ENCODE measurements at places on chromosomes 16 and 17.

DNA sequence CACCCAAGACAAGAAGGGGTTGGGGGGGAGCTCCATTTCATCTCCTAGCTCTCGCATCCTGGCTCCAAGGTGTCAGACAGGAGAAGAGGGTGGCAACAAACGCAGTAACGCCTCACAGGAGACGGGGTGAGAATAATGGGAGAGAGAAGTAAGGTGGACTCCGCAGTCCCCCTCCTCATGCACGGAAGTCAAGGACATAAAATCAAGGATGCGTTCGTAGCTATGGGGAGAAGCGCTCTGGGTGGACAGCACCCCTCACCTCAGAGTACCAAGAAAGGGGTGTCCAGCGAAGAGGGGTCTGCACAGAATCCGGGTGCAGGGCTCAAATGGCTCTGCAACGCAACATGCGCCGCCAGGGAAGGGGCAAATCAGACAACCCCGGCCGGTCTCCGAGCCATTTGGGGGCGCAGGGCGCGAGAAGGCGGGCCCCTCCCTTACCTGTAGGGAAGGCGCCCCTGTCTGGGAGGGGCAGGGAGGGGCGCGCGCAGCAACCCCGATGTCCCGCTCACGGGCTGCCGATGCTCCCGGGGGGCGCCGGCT is 555 bp downstream of the HDAC5 start:
- peaks cover 30% of the 10 kb centered on the region for H3K4me1 ChIP-seq
- peak; percentile 30 for DNase-seq
- peak overlapping the region; percentile 85 for H3K4me3 ChIP-seq
- H3K36me3 ChIP-seq: no peaks in the 10 kb centered on the region
- H3K27ac ChIP-seq: peak overlapping the region; percentile 39
- no peaks in the 10 kb centered on the region for H3K27me3 ChIP-seq

GRCh38 chr16:56691885-56692284 is 9.6 kb downstream of the MT1X start:
- H3K4me3 ChIP-seq: no peak overlapping the region
- DNase-seq: no peak
- no peak overlapping the region for H3K27ac ChIP-seq
- no peaks in the 10 kb centered on the region for H3K4me1 ChIP-seq
- peaks cover 2% of the 10 kb centered on the region for H3K27me3 ChIP-seq

DNA sequence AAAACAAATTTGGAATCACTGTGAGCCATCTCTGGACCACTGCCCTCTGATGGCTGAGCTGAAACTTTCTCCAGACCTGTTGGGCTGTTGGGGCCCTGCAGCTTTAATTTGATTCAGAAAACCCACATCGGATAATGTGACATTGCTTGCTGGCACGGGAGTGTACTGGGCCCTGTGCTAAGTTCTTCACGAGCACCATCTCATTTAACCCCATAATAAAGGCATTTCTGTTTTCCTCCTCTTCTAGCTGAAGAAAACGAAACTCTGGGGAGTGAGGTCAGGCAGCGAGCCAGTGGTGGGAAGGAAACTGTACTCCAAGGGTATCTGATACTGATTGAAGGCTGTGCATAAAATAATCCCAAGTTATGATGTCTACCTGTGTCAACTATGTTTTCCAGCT is 34.5 kb upstream of the TNRC6A start:
- no peak overlapping the region for H3K27ac ChIP-seq
- no peak for DNase-seq
- no peak overlapping the region for H3K4me3 ChIP-seq

DNA sequence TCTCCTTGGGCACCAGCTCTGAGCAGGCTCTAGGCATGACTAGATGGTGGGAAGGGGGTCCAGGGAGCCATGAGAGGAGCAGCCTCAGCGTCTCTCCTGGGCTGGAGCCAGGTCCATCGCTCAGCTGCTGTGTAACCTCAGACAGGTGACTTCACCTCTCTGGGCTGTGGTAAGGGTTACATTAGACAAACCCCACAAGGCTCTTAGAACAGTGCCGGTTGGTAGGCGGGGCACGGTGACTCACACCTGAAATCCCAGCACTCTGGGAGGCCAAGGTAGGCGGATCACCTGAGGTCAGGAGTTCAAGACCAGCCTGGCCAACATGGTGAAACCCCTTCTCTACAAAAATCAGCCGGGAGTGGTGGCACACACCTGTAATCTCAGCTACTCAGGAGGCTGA is 18.1 kb upstream of the NPTX1 start:
- H3K27me3 ChIP-seq: peaks cover 25% of the 10 kb centered on the region
- H3K4me1 ChIP-seq: peaks cover 10% of the 10 kb centered on the region
- no peak overlapping the region for H3K27ac ChIP-seq
- no peaks in the 10 kb centered on the region for H3K36me3 ChIP-seq
- no peak overlapping the region for H3K4me3 ChIP-seq
- DNase-seq: no peak

DNA sequence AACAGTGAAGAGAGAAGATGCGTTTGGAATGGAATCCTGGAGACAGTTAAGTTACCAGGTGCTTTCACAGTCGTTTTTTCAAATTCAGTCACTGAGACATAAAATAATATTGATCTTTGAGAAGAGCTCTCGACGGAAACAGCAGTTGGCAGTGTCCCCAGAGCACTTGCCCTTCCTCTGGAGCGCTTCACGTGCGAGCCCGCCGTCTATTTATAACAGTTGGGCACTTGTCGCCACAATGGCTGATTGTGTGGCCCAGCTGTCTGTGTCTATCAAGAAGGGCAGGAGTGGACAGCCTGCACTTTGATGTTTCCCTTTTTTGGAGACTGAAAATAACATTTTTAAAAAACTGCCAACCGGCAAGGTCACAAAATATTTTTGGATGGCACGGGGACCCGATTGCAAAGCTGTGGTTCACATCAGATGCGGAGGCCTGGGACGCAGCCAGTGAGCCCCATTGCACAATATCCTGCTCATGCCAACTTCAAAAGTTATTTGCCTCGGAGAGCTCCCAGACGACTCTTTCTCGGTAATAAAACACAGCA is 62.9 kb downstream of the ADCY9 start:
- no peak for DNase-seq
- no peak overlapping the region for H3K4me3 ChIP-seq
- H3K27me3 ChIP-seq: no peaks in the 10 kb centered on the region

DNA sequence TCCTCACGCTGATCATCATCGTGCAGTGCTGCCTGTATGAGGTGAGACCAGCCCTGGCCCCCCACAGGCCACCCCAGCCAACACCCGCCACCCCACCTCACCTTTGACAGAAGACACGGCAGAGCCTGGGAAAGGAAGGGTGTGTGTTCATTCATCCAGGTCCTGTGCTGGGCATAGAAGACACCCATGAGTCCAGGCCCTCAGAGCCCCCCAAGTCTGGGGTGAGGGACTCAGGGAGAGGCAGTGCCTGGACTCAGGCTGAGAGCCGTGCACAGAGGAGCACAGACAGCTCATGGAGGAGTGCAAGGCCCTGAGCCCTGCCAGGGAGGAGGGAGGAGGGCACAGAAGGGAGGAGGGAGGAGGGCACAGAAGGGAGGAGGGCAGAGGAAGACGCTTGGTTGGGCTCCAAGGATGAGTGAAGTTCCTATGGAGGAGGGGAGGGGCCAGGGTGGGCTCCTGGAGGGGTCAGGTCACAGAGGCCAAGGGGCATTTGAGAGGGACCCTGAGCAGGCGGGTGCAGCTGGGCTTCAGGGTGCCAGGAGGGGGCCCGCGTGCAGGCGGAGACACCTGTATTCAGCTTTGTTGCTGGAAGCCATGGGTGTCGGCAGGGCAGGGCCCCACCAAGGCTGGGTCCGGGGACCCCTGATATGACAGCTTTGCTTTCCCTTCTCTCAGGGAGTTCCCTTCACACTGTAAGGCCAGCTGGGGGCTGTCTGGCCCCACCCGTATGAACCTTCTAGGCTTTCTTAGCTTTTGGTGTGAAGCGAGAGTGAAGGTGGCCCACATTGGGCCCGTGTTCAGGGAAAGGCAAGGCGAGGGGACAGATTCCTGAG is 11.4 kb downstream of the TAX1BP3 start:
- no peak for DNase-seq
- no peak overlapping the region for H3K4me3 ChIP-seq
- no peaks in the 10 kb centered on the region for H3K4me1 ChIP-seq

Measured in activated naive CD8-positive, alpha-beta T cell treated with anti-CD3 and anti-CD28 coated beads, Interleukin-2, amount 50 U/mL, for 24 hours (primary cell).